ENCODE measurements at places on chromosomes 7 and 10. TPM values are rescaled to one million over a fixed set of nuclear protein-coding genes. Genes with fewer than 3 reads are reported as not detected.

Gene AOAH
- 0.33 TPM for total RNA-seq

Gene TMEM139
- total RNA-seq, result 23.6 TPM

Gene ACTL6B
- not detected for total RNA-seq

Gene C10orf143
- total RNA-seq, result 2.4 TPM

Gene PARG
- total RNA-seq, result 31.0 TPM

Measured in mammary epithelial cell (primary cell).